ENCODE measurements at places on chromosomes 3 and 15. TPM values are rescaled to one million over a fixed set of nuclear protein-coding genes. Genes with fewer than 3 reads are reported as not detected.

Gene LTF
- total RNA-seq: 5.5 TPM

Gene SYNPR
- 14.4 TPM for total RNA-seq

Gene NEK11
- total RNA-seq: 2.3 TPM

Gene STAB1
- total RNA-seq: 159 TPM

Gene CLRN1
- not detected for total RNA-seq

Gene RAB6B
- 48.1 TPM for total RNA-seq

Gene CASR
- total RNA-seq: not detected
